ENCODE measurements at places on chromosomes 2 and 18. TPM values are rescaled to one million over a fixed set of nuclear protein-coding genes. Genes with fewer than 3 reads are reported as not detected.

Gene GRB14
- polyA plus RNA-seq = 3.5 TPM

- H3K36me3 ChIP-seq = no peaks in the 10 kb centered on the region
- peaks cover 2% of the 10 kb centered on the region for H3K27me3 ChIP-seq
These were observed 82.4 kb downstream of the DDX1 start for GRCh38 chr2:15673919-15674636.

Gene NLRC4
- 0.98 TPM for polyA plus RNA-seq

DNA sequence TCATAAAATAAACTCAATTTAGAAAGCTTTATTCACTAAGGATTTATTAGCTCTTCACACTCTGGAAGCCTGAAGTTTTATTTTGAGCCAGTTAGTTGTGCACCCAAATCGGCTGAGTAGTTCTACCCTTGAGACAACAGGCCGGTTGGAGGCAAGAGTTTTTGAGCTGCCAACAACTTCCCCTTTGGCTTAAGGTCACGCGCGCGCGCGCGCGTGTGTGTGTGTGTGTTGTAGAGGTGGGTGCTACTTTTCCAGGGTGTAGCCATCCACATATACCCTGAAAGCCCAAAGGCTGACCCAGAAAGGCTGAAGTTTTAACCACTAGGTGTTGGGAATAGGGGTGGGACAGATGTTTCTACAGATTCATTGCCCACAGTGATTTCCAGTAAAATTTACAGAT is 150.2 kb upstream of the LHCGR start:
- H3K4me1 ChIP-seq = peaks cover 6% of the 10 kb centered on the region
- DNase-seq = peak; percentile 62
- no peaks in the 10 kb centered on the region for H3K27me3 ChIP-seq
- no peaks in the 10 kb centered on the region for H3K36me3 ChIP-seq
- H3K27ac ChIP-seq = peak overlapping the region; percentile 78
- H3K4me3 ChIP-seq = no peak overlapping the region

Gene NEU4
- 4.6 TPM for polyA plus RNA-seq

DNA sequence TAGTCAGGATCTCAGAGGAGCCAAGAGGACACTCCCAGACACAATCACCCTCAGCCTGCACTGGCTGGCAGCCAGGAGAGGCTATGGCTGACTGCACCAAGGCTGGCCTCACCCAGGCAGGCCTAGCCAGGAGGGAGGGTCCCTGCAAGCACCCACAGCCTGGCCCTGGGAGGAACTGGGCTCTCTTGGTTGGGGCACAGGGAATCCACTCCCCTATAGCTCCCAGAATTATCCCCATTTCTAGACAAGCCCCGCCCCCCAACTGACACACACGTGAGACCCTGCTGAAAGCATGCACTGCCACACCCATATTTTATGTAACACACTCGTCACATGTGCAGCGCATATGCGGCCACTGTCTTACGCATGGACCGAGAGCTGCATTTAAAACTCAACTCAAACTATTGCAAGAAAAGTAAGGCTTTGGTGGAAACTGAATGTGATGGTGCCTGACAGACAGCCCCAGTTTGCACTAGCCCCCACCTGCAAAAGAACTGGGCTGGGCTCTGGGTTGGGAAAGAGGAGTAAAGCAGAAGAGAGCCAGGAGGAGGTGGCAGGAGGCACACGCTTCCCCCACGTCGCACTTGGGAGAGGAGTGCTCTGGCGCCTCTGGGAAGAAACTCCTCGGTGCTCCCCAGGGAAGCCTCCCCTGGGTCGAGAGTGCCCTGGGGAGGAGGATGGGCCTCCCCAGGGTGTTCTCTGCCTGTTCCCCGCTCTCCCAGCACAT is 28.9 kb upstream of the ARHGEF4 start:
- H3K27me3 ChIP-seq = peaks cover 3% of the 10 kb centered on the region
- no peaks in the 10 kb centered on the region for H3K36me3 ChIP-seq
- H3K4me1 ChIP-seq = no peaks in the 10 kb centered on the region
- no peak overlapping the region for H3K4me3 ChIP-seq
- no peak for DNase-seq
- H3K27ac ChIP-seq = no peak overlapping the region

Gene CRYBA2
- polyA plus RNA-seq = not detected

GRCh38 chr2:86029873-86030272 is 75.8 kb downstream of the POLR1A start:
- peaks cover 54% of the 10 kb centered on the region for H3K4me1 ChIP-seq
- no peak overlapping the region for H3K27ac ChIP-seq
- DNase-seq = no peak
- H3K36me3 ChIP-seq = peaks cover 91% of the 10 kb centered on the region

Data from muscle of leg (tissue), 16 donors.